ENCODE measurements at places on chromosomes 4 and X.
A peak's percentile ranks its signal among the peaks of the same experiment; 100 is the strongest.

DNA sequence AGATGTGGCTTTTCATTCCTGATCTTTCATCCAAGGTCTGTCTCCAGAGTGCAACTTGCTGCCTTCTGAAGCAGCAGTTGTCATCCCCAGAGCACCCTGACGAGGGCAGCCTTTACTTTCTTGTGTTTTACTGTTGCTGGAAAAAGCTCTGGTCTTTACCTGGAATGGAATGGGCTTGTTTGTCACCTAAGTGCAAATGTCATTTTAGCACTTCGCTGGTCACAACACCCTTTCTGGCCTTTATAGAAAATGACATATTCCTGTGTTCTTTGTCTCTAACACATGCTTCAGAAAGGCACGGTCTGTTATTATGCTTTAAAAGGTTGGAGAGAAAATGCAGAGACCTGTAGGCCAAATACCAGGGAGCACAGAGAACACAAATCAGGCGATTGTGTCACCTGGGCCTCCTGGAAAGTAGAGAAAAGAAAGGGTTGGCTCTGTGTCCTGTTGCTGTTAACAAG, 332.7 kb upstream of the IGFBP7 start:
- peak; percentile 56 for DNase-seq

DNA sequence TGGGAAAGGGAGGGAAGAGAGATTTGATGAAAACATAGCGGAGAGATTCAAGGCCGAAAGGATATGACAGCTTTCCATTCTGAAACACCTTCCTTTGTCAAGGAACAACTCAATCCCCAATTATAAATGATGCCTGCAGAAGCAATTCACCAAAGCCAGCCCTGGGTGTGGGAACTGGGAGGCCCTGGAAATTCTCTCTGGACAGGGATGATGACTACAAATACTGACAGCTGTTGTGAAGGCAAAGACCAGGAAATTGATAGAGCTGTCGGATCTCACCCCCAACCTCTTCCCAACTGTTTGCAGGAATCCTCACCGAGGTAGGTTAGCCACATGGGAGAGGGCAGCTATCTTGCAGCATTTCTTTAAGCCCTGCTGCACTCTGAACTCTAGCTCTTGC, 54.3 kb downstream of the CCDC149 start:
- no peak for DNase-seq

- peak; percentile 15 for DNase-seq
Measured at GRCh38 chr4:67465032-67465762, 80.1 kb downstream of the CENPC start.

- DNase-seq = no peak
Measured at GRCh38 chr4:75525910-75526309, 11.6 kb downstream of the THAP6 start.

DNA sequence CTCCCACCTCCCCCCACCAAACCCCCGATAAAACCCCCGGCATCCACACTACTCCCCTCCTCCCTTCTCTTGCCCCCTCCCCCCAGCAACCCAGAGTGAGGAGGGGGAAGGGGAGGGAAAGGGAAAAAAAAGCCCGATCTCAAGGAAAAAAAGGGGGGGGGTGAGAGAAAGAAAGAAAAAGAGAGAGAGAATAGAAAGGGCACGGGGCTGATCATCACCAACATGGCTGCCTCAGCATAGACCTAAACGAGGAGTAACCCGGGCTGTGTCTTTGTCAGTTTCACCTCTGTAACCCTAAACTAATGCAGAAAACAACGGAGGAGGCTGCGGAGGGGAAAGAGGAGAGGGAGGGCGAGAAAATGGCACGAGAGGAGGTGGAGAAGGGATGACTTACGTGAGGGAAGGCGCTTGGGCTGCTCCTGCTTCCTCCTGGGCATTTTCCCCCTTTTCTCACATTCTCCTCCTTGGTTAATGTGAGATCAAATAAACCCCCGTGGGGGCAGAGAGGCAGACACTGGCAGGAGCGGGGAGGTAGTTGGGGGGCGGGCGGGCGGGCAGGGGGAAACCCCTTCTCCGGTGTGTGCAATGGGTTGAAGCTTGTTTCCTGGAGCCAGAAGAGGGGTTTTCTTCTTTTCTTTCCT, 532 bp downstream of the ZNF827 start:
- DNase-seq = peak; percentile 52

DNA sequence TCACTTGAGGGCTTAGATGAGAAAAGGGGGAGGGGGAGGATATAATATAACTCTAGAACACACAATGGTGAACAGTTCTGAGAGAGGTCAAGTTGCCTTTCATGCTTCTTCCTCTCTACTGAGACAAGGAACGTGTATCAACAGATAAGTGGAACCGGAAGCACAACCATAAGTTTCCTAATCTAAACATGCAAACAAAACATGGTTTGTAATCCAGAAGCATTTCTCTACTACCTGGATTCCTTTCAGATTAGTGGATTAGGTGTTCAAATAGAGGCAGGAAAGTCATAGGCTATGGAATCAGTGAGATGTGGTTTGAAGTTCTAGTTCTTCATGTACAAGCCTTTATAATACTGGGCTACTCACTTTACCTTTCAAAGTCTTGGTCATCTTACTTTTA, 460.6 kb downstream of the IDS start:
- no peak for DNase-seq

- no peak for DNase-seq
Measured at GRCh38 chr4:617644-618641, 7.4 kb upstream of the PDE6B start.

DNA sequence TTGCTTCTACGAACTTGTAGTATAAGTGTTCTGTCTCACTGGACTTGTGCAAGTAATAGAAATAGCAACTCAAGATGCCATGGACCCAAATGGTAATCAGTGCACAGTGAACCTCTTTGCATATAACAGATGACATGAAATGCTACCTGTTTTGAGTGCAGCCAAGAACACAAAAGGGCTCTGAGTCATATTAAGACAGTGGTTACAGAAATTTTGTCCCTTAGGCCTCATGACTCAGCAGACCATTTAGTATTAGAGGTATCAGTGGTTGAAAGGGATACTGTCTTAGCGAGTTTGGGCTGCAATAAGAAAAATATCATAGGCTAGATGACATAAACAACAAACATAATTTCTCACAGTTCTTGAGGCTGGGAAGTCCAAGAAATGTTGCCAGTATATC, 502.9 kb upstream of the PCDH10 start:
- no peak for DNase-seq

- DNase-seq = no peak
Measured at GRCh38 chrX:79592259-79592658, 225.1 kb upstream of the ITM2A start.

- no peak for DNase-seq
Measured at GRCh38 chr4:80073473-80074008, 512 bp upstream of the ANTXR2 start.

DNA sequence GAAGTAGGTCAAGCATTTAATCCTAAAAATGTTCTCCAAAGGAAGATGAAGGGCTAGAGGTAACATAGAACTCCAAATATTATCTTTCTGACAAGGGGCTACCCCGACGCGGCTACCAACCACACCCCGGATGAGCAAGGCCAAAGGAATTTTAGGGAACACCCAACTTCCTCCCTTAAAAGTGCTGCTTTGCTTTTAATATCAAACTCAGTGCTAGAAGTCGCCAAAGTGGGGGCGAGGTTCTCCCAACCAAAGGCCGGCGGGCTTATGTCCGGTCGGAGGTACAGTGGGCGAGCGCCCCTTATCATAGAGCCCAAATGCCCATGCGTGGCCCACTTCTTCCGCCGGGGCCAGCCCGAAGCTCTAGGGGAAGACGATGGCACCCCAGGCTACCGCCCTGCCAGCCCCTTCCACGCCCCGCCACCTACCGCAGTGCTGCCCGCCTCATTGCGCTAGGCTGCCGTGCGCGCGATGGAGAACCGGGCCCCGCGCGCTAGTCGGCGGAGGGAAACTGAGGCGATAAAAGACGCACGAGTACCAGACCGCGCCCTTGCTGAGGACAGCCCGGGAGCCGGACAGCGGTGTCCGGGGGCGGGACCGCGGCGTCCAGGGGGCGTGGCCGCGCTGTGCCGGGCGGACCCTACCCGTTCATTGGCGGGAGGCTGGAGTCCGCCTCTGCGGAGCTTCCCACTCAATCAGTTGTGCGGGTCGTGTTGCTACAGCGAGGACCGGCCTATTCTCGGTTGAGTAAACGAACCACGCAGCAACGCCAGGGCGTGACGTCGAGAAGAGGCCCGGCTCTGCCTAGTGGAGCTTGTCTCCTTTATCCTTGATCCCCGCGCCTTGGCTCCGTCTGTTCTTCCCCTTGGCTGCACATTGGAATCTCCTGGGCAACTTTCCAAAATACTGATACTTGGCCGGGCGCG, at the start of gene ACOT9:
Gene ACOT9 (minus strand): TSS at position 580 of the 926 bp plus-strand sequence. CDS start 132 bp downstream, at position 448.
- peak; percentile 96 for DNase-seq

DNA sequence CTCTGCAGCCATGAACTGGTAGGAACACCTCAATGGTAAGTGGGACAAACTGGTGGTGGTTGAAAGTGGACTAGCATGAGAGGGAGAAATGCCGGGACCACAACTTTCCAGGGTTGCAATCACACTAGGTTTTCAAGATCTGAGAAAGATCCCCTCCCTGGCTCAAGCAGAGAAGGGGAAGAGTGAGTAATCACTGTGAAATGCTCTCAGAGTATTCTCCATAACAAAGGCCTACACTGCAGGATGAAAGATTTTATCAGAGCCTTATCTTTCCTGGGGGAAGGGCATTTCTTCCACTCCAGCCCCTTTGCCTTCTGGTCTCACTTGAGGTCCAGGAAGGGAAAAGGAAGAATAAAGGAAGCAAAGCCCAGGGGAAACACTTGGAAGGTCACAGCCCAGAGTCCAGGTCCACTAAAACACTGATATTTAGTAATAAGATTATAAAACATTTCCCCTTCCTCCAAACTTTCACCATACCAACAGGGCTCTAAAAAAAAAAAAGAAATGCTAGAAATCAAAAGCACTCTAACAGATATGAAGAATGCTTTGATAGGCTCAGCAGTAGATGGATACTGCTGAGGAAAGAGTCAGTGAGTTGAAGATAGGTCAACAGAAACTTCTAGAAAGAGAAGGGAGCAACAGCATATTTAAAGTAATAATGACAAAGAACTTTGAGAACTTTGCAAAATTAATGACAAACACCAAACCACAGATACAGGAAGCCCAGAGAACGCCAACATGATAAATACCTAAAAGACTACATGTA, 95.9 kb downstream of the WDFY3 start:
- DNase-seq = peak; percentile 83

All from choroid plexus epithelial cell (primary cell).